ENCODE measurements at places on chromosomes 12 and 14.
A peak's percentile ranks its signal among the peaks of the same experiment; 100 is the strongest.

DNA sequence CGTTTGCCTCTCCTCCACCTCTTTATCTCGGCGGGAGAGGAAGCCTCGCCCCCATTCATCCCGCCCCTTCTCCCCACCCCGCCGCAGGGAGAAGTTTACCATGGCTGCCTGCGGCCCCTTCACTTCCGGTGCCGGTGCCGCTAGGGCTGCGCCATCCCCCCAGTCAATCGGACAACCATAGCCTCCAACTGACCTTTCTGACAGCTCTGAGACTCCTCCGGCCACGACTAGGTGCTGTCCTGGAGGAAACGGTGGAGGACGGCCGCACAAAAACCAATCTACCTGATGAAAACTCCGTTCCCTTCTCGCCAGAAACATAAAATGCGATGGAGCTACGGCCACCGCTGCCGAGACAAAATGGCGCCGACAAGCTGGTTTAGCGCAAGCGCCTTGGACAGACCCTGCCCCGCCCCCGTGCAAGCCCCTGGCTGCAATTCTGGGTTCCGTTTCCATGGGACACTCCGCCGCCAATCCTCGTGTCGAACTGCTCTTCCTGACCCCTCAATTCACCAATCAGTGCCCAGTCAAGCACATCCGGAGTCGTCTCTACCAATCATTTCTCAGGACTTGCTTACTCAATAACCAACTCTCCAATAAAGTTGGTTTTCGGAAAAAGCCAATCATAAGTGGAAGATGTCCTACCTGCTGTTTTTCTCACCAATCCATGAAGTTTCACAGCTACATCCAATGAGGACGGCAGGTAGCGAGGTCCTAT is 436 bp upstream of the ARID4A start:
- DNase-seq, result peak; percentile 100

DNA sequence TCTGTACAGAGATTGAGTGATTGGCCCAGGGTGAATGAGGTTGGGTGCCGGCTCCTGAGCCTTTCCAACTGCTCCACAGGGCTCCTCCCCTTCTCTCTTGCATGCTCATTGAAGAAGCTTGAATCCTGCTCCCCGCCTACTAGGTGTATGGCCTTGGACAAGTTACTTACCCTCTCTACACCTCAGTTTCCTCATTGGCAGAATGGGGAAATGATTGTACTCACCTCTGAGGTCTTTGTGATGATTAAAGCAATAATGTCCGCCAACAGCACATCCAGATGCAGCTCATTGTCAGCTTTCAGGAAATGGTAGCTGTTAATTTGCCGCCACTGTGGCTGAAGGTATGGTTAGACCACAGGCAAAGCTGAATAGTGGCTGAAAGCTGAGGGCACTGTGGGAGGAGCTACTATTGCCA is 174.1 kb downstream of the CRADD start:
- DNase-seq, result no peak

GRCh38 chr14:100734031-100734990 is 7.6 kb downstream of the DLK1 start:
- DNase-seq, result no peak

GRCh38 chr12:18612971-18613370 is 124.8 kb downstream of the PLCZ1 start:
- peak; percentile 1 for DNase-seq

- no peak for DNase-seq
Measured at GRCh38 chr12:68445824-68446223, 113.7 kb upstream of the MDM1 start.

- peak; percentile 3 for DNase-seq
Measured at GRCh38 chr12:22935090-22935489, 310.1 kb downstream of the ETNK1 start.

GRCh38 chr14:73660511-73660910 is 15.7 kb downstream of the DNAL1 start:
- DNase-seq, result no peak

DNA sequence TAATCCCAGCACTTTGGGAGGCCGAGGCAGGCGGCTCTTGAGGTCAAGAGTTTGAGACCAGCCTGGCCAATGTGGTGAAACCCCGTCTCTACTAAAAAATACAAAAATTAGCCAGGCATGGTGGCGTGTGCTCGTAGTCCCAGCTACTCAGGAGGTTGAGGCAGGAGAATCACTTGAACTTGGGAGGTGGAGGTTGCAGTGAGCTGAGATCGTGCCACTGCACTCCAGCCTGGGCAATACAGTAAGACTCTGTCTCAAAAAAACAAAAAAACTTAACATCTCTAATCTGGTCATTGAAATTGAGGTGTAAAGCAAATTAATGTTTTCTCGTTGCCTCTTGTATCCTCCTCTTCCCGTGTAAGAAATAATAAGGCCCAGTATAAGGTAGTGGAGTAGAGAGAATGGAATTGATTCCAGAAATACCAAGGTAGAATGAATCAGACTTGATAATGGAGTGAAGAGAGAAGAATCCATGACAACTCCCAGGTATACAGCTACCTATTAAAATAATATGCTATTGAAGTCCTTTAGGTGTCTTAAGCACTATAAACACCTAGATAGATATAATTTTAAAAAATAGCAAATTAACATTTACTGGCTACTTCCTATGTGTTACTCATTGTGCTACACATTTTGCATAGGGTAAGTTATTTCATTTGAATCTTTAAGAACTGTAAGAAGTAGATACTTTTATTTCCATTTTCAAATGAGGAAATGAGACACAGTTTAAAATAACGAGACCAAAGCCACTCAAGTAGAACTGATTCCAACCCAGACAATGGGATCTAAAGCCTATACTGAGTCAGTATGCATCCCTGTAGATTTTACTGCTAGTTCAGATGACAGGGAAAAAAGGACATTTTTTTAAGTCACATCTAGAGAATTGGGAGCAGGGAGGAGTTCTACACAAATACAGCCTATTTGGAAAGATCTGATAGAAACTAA is 23.2 kb downstream of the RAP1B start:
- DNase-seq, result no peak

DNA sequence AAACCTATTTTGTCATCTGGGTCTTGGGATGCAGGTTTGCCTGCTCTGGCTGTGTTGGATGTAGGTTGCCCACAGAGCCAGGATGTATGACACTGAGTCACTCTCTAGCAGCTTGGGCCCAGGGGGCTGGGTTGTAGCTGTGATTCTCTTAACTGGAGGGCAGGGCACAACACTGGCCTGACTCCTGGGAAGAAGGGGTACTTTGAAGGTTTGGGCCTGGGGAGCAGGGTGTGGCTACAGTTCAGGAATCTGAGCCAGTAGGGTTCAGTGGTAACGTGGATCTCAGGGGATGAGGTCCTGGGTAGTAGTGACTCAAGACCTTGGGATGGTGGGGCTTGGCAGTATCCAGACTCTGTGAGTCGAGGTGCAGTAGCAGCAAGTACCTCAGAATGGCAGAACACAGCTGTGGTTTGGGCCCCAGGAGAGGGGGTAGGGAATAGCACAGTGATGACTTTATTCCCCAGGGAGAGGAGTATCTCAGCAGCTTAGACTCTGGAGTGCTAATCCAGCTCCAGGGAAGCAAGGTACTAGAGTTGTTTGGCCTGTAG is 25.7 kb downstream of the TBC1D15 start:
- peak; percentile 95 for DNase-seq

DNA sequence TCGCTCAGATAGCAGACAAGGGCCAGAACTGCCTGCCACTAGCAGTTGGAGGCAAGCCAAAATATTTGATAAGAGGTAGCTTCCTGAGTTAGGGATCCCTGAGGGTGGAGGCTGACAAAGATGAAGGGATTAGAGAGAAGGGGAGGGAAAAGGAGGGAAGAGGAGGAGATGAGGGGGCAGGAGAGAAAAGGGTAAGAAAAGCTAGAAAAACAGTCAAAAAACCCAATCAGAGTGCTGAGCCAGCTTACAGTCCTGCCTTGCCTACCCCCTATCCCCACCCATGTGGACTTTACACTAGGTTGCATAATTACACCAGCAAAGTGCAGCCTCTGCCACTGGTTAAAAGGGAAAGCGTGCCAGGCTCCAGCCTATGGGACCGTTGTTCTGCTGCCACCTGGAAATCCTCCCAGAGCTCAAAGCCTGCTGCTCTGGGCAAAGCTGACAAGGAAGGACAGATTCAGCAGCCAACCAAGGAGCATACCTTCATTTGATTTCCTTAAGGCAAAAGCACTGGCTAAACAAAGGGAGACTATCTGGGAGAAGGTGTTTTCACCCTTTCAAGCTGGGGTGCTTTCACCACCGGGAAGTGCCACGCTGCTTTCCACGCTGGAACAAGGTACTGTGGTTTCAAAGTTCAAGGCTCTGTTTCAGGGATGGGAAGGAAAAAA is 3.8 kb upstream of the NUMB start:
- DNase-seq, result no peak

DNA sequence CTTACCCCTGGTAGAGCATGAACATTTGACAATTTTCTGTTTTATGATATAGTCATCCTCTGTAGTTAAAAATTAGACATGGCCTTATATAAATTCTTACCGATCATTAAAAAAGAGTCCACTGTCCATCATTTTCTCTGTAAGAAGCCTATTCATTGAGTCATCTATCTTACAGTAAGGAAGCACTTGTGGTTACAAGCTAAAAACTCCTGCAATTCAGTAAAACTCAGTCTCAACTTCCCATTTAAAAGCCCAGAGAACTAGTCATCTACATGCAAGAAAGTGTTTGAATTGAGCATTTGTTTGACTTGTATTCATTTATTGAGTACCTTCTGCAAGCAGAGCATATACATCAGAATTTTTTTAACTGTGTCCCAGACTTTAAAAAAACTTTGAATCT is 63.3 kb downstream of the GTF2A1 start:
- DNase-seq, result no peak

DNA sequence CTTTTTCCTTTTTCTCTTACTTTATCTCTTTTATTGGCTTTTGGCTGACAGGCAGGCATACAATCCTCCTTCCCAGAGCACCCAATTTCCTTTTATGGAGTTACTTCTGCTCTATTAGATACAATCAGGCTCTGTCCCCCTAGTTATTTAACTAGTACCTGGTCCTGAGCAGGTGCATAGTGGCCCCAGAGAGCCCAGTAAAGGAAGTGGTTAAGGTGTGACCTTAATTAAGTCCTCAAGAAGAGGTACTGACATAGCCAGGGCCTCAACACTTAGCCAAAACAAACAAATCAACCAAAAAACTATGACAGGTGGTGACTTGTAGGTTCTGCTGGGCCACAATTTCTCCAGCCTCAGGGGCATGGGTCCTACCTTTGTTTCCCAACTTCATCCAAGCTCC is 82.9 kb downstream of the CCDC60 start:
- no peak for DNase-seq

- DNase-seq, result peak; percentile 47
Measured at GRCh38 chr14:51479584-51480325, 172.0 kb upstream of the FRMD6 start.

GRCh38 chr14:23123419-23123818 is 4.4 kb upstream of the CEBPE start:
- peak; percentile 61 for DNase-seq

GRCh38 chr14:90060312-90060964 is 1.4 kb upstream of the KCNK13 start:
- peak; percentile 44 for DNase-seq

DNA sequence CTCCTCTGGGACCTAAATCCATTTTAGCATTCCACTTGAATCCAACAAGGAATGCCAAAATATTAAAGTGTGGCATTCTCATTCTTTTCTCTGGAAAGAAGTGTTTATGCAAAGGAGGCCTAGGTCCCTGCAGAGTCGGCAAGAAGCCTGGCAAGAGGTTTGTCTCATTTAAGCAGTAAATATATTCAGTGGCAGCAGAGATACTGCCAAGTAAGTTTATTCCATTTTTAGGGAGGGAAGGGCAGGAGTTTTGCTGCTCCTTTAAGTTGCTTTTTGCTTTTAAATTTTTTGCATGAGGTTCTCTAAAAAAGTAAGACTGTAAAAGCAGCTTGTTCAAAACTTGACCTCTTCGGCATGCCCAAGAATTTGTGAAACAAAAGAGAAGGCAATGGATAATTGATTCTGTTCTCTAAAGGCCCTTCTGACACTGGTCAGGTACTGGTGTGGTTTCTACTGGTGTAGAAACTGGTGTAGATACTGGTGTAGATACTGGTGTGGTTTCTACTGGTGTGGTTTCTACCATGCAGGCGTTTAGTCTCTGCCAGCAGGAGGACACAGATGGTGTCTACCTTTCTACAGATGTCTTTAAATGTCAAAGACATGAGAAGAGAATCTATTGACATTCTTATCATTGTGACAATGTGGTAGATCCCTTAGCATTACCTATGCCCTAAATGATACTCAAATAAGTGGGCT is 107.3 kb downstream of the SAMD4A start:
- DNase-seq, result no peak

GRCh38 chr14:55512421-55512820 is 67.6 kb upstream of the KTN1 start:
- DNase-seq, result peak; percentile 10

GRCh38 chr12:47846294-47846996 is 26.7 kb upstream of the HDAC7 start:
- DNase-seq, result no peak

DNA sequence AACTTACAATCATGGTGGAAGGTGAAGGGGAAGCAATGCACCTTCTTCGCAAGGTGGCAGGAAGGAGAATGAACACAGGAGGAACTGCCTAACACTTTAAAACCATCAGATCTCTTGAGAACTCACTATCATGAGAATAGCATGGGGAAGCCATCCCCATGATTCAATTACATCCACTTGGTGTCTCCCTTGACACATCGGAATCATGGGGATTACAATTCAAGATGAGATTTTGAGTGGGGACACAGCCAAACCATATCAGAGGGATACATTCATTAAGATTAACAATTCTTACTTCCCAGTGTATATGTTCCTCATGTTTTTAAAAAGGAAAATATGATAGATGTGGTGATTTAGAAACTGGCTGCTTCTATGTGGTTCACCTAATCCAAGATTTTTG is 117.9 kb downstream of the PDE3A start:
- no peak for DNase-seq
